ENCODE measurements at places on chromosomes 12 and 14.

- no peak for DNase-seq
Measured at GRCh38 chr12:47080725-47081502, 1.2 kb upstream of the AMIGO2 start.

DNA sequence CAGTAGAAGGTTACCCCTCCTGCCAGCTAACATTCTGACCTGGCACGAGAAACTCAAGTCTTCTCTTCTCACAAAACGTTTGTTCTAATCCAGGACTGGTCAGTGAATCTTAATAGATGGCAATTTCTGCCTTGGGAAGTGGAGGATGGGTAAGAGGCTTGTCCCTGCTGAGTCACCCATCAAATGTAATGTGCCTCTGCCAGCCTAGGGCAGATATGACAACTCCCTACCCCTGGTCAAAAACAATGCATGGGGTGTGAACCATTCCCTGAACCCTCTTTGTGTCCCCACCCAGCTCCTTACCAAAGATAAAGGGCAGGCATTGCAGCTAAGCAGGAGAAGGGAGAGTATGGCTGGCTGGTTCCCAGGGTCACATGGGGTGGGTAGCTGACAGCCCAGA, 1052.9 kb downstream of the GALC start:
- DNase-seq: no peak

- DNase-seq: no peak
Measured at GRCh38 chr14:42004321-42004720, 397.6 kb downstream of the LRFN5 start.

DNA sequence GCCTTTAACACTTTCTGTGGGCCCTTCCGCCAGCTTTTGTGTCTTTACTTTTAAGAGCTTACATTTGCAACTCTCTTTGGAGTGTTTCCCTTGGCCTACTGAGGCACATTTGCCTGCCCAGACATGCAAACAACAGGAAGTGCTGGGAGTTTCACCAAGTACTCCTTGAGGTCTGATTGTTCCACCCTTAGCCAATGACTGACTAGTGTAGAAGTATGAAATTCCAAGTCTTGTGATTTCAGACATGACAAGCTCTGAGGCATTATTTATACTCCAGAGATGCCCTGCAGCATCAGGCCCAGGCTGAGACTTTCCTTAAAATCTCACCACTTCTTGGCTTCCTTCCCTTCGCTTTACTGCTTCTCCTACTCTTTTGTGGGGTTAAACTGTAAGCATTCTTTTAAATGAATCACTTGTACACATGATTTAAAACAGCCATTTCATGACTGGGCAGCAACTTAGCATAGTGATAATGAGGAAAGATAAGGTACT, 174.1 kb downstream of the SLC6A15 start:
- no peak for DNase-seq

DNA sequence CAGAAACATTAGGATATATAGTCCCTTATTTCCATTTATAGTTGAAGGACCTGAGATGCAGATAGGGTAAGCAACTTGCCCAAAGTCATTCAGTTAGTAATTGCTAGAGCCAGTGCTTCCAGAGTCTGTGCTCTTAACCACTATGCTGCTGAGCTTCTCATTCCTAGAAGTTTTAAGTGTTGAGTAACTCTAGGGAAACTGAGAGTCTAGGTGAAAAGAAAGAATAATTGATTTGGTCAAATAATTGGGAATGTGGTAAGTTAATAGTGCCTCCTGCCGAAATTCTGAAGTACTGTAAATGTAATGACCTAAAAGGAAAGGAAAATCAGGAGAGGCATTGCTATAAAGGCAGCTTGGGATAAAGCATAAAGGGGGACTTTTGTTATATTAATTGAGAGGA, 14.1 kb downstream of the PYROXD1 start:
- no peak for DNase-seq

GRCh38 chr12:26389343-26389742, 194.0 kb downstream of the SSPN start:
- DNase-seq: no peak

DNA sequence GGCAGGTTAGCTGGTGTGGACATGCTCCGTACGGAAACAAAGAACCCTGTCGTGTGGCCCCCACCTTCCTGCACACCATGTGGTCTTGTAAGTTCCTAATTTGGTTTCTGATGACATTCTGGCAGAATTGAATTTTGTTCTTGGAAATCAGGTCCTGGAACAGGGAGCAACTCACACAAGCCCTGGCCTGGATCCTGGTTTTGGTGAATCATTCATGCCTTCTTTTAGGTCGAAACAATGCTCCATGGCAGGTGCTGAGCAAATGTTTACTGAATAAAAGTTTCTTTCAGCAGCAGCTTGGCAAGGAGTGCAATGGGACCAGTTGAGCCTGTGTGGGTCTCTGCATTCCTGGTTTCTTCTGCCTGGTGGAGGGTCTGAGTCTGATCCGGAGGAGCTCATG, 978.4 kb downstream of the BCL11B start:
- no peak for DNase-seq

GRCh38 chr12:48459259-48459658, 13.1 kb upstream of the ANP32D start:
- no peak for DNase-seq

DNA sequence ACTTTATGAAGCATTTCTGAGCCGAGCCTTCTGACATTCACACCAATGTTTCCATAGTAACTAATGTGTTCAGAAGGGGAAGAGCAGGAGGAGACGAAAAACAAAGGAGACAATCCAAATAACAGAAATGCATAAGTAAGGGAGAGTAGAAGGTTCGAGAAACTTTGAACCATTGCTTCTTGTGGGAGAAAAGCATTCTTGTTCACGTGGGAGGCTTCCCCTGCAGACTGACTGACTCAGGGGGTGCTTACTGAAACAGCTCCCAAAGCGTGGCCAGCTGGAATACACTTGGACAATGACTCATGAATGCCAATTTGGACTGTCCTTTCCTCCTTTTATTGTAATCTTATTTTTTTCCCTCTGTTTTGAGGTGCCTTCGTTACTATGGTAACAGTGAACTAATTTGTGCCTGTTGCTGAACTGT, 73.9 kb downstream of the NEDD1 start:
- DNase-seq: no peak

GRCh38 chr12:71589478-71589881, 74.2 kb downstream of the ZFC3H1 start:
- DNase-seq: no peak

DNA sequence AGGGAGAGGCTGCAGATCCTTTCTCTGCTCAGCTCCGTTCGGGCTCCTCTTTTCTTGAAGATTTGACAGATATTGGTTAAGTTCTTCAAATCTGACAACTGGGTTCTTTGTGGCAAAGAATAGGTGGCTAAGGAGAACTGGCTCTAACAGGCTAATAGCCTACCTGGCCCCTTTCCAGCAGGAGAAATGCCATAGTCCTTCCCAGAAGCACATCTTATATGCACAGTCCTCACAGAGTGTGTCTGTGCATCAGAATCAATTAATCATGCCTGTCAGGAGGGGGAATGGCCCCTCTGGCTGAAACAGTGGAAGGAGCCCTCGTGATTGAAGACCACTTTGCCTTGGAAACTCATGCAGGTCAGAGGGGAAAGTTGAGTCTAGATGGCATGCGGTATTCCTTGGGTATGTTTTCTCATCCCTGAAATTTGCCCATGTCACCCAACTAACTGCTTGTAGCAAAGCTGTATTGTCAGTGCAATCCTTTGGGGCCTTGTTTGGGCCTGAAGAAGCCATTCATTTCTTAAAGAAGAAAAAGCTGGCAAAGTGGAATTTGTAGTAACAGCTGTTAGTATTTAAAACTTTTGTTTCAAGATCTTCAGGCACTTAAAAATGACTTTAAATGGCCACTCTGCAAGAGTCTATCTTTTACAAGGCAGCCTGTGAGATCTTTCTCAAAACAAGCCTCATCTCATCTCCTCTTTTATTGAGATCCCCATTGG, 251.5 kb downstream of the ZFP36L1 start:
- no peak for DNase-seq

DNA sequence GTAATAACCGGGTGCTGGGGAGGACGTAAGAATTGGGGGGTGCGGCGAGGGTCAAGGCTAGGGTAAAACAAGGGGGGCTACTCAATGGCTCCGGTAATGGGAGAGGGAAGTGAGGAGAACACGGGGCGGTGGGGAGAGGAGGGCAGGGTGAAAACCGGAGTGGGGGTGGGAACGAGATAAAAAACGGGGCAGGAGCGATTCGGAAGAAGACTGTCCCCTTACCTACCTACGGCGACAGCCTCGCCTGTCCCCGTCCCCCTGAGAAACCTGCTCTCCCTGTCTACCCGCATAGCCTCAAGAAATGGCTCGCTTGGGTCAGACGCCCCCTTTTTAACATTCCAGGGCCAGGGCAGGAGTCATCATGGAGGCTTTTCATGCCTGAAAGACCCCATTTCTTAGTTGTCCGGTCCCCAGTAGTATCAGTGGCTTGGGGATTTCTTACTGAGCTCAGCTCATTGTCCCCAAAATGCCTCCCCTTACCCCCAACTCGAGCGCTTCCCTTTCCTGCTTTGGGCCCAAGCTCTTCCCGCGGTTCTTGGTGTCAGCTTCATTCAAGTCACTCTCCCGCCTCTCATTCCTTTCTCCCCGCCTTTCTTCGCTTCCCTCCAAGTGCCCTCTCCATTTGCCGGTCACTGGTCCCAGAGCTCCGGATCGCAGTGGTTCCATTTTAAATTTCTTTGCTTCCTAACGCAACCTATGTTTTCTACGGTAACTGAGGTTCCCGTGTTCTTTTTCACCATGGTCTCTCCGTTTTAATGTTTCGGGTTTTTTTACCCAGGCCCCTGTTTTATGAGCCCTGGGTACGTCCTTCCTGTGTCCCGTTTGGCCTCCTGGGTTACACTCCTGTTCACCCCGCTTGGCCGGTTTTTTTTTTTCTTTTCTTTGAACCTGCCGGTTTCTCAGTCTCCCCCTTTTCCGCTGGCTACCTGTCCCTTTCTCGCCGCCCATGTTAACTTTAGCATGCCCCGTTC, 1.2 kb upstream of the WSB2 start:
- DNase-seq: no peak

GRCh38 chr14:53516261-53516774, 363.2 kb upstream of the DDHD1 start:
- no peak for DNase-seq

GRCh38 chr12:53468282-53468681, 16.4 kb downstream of the PCBP2 start:
- DNase-seq: no peak

- no peak for DNase-seq
Measured at GRCh38 chr12:50282721-50283228, 545 bp downstream of the LIMA1 start.

- DNase-seq: no peak
Measured at GRCh38 chr12:50242751-50243191, 40.5 kb downstream of the LIMA1 start.

DNA sequence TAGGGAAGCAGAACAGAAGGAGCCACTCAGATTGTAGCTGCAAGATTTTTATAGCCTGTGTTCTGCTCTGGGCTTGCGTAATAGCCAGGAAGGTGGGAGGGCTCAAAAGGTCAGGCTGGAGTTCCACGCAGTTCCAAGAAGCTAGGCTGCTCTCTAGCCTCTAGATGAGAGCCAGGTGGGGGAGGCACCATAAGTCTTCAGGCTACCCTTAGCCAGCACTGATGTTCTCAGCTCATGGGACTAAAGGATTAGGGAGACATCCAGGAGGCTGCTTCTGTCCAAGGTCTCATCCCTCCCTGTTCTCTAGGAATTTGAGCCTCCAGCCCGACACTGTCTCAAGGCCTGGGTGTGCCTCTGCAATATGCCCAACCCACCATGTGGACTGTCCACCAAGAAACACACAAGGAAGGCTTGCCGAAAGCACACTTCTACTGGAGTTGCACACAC, 1.7 kb downstream of the LMBR1L start:
- DNase-seq: no peak

GRCh38 chr14:104712881-104713734, 10.9 kb upstream of the ADSS1 start:
- no peak for DNase-seq

DNA sequence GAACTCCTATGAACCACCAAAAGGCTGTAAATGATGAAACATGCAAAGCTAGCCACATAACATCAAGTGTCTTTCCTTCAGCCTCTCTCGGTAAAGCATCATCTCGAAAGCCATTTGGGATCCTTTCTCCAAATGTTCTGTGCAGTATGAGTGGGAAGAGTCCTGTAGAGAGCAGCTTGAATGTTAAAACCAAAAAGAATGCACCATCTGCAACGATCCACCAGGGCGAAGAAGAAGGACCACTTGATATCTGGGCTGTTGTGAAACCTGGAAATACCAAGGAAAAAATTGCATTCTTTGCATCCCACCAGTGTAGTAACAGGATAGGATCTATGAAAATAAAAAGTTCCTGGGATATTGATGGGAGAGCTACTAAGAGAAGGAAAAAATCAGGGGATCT, 61.2 kb downstream of the ATG14 start:
- no peak for DNase-seq

All from stimulated activated CD8-positive, alpha-beta memory T cell treated with anti-CD3 and anti-CD28 coated beads, Interleukin-7, amount 100 ng/mL, for 1 hour (primary cell).